Germinal center (tissue), 1 donor: ENCODE measurements at places on chromosomes 4 and X.

GRCh38 chrX:136386826-136387225 is 86.1 kb downstream of the ADGRG4 start:
- no peak for DNase-seq

DNA sequence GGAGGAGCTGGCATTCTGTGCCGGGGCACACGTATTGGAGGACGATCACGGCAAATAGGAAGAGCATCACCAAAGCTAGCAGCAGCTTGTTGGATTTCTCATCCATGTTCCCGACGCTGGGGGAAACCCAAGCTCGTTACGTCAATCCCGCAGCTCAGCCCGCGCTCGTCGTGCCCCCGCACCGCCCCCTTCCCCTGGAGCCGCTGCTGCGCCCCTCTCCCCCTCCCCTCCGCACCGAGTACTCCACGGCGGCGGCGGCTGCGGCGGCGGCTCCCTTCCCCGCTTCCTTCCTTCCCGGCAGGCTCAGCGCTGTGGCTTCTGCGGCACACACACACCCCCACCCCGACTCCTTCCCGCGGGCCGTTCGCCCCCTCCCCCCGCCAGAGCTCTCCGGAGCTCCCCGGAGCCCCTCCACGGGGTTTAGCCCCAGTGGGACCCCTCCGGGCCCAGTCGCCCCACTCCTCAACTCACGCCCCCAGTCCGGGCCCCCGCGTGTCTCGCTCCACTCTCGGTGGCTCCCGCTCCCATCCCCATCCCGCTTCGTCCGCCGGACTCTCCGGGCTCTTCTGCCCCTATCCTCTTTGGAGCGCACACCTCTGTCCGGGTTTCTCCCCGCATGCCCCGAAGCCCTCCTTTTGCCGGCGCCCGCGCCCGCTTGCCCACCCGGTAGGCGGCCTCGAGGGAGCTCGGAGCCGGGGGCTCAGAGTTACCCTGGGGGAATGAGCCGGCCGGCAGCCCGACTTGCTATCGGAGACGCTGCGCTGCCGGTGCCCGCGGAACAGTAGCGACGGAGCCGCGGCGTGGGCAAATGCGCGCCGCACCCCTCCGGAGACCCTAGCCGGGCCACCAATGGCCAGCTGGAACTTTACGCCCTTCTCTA is 978 bp downstream of the HS6ST2 start:
- DNase-seq: no peak

DNA sequence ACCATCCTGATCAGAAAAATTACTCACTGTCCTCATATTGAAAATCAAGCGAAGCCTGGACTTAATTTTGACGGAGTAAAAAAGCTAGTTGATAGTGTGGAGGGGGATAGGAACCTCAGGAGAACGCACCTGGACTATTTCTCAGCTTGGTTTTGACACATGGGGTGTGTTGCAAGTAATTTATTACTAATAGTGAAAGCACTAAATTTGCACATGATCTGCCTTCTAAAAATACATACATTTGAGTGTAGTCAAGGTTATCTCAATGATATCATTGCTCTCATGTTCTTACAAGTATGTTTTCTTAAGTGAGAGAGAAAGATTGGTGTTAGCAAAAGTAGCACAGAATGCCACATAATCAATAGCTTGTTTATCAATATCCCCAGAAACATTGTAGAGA is 29.5 kb downstream of the LRIT3 start:
- DNase-seq: no peak

- DNase-seq: no peak
Observed at GRCh38 chrX:47577424-47577823, 4.8 kb upstream of the TIMP1 start.

DNA sequence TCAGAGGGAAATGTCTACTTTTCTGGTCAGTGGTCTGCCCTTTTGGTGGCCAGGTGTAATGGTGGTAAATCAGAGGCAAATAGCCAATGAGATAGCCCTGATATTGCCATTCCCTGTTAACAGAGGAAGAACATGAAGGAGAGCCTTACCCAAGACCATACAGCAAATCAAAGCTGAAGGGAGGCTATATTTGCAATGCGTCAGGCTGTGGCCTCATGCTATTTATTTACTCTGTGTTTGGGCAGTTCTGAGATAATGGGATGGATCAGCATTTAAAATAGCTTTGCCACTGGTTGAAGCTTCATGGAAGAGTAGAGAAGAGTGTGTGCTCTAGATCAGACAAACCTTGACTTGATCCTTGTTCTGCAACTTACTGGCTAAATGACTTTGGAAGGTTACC is 73.3 kb upstream of the MAML3 start:
- no peak for DNase-seq

DNA sequence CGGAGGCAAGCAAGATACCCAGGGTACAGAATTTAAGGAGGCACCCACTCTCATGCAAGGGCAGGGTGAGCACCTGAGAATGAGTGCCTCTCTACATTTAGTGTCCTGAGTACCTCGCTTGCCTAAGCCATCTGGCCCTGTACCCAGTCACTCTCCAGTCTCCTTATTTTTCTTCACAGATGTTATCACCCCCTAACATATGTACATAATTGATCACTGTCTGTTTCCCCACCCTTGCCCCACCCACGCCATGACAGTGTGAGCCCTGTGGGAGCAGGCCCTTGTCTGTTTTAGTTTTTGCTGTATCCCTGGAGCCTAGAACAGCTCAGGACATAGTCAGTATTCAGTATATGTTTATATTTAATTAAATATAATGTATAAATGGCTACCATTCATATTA is 113.6 kb downstream of the SPRY1 start:
- DNase-seq: no peak

GRCh38 chr4:24770032-24770584 is 25.3 kb upstream of the SOD3 start:
- DNase-seq: no peak

- no peak for DNase-seq
Observed at GRCh38 chrX:71315917-71316316, 14.4 kb downstream of the ITGB1BP2 start.

- DNase-seq: no peak
Observed at GRCh38 chrX:18065956-18066355, 154.7 kb downstream of the BEND2 start.

GRCh38 chrX:41603596-41603995 is 85.2 kb upstream of the GPR34 start:
- no peak for DNase-seq

GRCh38 chr4:165384598-165384997 is 5.8 kb downstream of the CPE start:
- DNase-seq: no peak

DNA sequence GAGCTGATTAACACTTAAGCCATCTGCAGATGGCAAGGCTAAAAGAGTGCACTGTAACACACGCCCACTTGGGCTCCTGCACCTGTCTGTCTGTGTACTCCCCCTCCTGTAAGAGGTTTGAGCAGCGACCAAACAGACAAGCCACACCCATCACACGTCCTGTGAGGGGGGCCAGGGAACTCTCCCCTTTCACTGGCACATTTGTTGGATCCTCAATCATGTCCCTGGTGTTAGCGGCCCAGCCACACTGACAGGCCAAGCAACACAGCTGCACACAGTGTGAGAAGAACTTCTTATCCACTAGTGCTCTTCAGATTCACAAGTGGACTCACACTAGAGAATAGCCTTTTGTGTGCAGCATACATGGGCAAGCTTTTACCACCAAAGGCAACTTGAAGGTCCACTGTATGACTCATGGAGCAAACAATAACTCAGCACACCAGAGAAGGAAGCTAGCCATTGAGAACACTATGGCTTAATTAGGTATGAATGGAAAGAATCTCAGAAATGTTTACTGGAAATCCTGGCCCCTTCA is 29.1 kb upstream of the UTP14A start:
- DNase-seq: no peak

GRCh38 chr4:3748136-3748898 is 17.9 kb upstream of the ADRA2C start:
- no peak for DNase-seq

- no peak for DNase-seq
Observed at GRCh38 chr4:103405415-103405814, 207.3 kb upstream of the CENPE start.

- DNase-seq: no peak
Observed at GRCh38 chr4:109912706-109913595, at the start of gene EGF. TSS of gene EGF (plus strand) at chr4:109912883. CDS start at chr4:109913336, 453 bp downstream.

- DNase-seq: no peak
Observed at GRCh38 chr4:153038623-153039311, 102.6 kb downstream of the FHDC1 start.

DNA sequence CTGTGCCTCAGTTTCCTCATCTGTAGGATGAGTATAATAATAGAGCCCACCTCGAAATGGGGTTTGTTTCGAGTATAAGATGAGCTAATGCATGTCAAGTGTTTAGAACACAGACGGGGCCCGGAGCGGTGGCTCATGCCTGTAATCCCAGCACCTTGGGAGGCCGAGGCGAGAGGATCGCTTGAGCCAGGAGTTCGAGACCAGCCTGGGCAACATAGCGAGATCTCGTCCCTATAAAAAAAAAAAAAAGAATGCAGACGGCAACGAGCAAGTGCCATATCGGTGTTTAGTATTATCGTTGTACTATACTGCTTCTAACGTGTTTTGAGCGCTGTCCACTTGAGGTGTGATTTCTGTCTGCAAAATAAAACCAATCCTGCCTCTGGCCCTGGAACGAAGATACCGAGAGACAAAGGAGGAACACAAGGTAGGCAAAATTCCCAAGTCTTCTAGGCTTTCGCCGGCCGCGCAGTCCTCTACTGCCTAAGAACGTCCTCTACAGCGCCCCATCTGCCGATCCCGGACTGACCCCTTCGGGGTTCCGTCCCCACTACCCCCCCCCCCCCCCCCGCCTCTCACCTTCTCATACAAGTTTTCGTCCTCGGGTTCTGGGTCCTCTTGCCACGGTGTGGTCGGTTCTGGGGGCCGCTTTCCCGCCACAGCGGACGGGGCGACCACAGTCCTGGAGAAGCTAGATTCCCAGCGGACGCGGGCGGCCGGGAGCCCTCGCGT is 442 bp downstream of the NDUFB11 start:
- peak; percentile 58 for DNase-seq

- no peak for DNase-seq
Observed at GRCh38 chrX:136468391-136469103, 19.2 kb upstream of the BRS3 start.

- no peak for DNase-seq
Observed at GRCh38 chr4:70844180-70844579, 4.5 kb upstream of the GRSF1 start.

DNA sequence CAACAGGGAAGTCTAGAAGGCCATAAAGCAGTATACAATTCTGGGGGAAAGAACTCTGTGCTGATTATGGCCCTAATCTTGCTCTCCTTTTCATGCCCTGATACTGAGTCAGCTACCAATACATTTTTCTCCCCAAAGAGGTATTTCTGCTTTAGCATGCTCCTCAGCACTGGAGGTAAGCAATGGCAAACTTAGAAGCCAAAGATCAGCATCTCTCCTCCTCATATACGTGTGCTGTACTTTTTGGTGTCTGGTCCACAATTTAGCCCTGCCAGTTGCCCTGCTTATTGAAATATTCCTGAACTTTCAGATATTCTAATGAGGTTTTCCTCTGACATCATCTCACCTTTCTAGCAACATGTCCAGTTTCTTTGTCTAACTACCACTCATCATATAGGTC is 226.2 kb downstream of the FSTL5 start:
- DNase-seq: no peak

GRCh38 chr4:99657798-99658197 is at the start of gene C4orf54:
TSS of gene C4orf54 (minus strand) at chr4:99657828. CDS start at chr4:99654648, 3,180 bp downstream.
- DNase-seq: no peak

GRCh38 chr4:22593933-22594332 is 78.1 kb upstream of the ADGRA3 start:
- DNase-seq: no peak

- DNase-seq: no peak
Observed at GRCh38 chr4:100891808-100892207, 374.0 kb upstream of the EMCN start.

DNA sequence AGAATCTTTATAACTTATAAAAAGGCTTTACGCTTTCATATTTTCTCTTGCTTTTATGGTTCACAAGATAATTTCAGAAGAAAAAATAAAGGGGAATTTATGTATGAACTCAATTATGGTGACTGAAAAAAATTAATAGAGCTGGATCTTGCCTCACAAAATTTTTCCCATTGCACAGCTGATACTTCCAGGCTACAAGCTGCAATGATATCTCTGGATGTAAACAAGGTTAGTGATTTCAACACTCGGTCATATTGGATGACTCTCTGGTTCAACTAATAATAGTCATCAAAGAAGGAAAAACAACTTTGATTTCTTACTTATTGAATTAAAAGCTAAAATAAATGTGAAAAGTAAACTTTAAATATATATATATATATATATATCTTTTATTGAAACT is 868.0 kb downstream of the FAT4 start:
- DNase-seq: no peak

DNA sequence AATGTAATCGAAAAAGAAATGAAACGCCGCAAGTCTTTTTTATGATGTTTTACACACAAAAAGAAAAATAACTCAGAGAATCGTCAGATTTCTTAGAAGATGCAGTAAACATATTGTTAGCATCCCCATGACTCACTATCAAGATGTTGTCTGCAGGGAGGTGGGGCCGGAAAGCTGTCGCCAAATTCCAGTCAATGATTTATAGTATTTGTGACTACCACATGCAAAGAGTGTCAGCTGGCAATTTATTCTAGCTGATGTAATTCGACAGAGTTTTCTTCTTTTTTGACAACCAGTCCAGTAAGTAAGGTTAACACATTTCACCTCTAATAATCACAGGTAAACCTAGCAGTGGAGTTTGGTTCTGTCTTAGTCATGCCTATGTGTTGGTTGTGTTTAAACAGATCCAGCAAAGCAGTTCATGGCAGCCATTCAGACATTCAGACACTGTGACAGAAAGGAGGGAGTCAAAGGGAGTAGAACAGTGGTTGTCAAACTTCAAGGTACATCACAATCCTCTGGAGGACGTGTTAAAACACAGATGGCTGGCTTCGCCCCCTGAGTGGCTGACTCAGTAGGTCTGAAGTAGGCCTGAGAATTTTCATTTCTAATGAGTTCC is 19.8 kb upstream of the PPP1R2C start:
- no peak for DNase-seq

DNA sequence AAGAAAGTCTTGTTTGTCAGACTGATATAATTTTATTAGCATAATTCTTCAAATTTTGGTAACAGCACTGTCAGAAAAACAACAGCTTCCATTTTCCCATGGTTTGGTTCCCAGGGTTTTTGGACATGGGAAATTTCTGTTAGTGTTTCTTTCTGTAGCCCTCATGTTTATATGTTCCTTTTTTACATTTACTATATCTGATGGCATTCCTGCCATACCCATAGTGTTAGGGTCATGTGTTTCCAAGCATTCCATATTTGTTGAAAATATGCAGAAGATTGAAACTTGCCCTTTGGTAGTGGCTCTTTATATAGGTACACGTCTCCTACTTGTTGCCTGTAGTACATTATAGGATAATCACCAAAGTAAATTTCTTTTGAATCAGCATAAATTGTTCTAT is 65.8 kb downstream of the PDLIM5 start:
- DNase-seq: no peak

DNA sequence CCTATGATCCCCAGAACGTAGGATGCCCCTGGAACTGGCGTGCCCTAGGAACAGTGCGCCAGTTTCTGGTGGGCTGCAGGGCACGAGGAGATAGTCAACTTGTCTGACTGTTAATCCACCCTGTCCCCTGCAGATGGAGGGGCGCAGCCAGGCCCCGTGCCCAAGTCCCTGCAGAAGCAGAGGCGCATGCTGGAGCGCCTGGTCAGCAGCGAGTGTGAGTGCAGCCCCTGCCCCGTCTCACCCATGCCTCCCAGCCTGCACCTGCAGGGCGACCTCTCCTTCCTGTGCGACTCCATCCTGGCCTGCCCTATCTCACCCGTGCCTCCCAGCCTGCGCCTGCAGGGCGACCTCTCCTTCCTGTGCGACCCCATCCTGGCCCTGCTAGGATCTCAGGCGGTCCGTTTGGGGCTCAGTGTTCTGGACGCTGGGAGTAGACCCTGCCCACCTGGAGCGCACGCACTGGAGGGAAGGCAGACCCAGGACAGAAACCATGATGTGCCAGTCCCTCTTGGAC is 22.2 kb downstream of the WFS1 start:
- no peak for DNase-seq
